ENCODE measurements at places on chromosomes 3 and 15. TPM values are rescaled to one million over a fixed set of nuclear protein-coding genes. Genes with fewer than 3 reads are reported as not detected.

CCDC39 gene
- polyA plus RNA-seq = not detected

NECTIN3 gene
- 0.67 TPM for polyA plus RNA-seq

DOCK3 gene
- 0.93 TPM for polyA plus RNA-seq

ALS2CL gene
- polyA plus RNA-seq = 225 TPM

KLF15 gene
- polyA plus RNA-seq = 5.0 TPM

SMCO1 gene
- not detected for polyA plus RNA-seq

Data from esophagus (tissue), 2 donors.